Stimulated activated naive CD4-positive, alpha-beta T cell treated with Interleukin-2 at 50 U/mL for 16 hours (primary cell): ENCODE measurements at places on chromosomes 2 and 18.

DNA sequence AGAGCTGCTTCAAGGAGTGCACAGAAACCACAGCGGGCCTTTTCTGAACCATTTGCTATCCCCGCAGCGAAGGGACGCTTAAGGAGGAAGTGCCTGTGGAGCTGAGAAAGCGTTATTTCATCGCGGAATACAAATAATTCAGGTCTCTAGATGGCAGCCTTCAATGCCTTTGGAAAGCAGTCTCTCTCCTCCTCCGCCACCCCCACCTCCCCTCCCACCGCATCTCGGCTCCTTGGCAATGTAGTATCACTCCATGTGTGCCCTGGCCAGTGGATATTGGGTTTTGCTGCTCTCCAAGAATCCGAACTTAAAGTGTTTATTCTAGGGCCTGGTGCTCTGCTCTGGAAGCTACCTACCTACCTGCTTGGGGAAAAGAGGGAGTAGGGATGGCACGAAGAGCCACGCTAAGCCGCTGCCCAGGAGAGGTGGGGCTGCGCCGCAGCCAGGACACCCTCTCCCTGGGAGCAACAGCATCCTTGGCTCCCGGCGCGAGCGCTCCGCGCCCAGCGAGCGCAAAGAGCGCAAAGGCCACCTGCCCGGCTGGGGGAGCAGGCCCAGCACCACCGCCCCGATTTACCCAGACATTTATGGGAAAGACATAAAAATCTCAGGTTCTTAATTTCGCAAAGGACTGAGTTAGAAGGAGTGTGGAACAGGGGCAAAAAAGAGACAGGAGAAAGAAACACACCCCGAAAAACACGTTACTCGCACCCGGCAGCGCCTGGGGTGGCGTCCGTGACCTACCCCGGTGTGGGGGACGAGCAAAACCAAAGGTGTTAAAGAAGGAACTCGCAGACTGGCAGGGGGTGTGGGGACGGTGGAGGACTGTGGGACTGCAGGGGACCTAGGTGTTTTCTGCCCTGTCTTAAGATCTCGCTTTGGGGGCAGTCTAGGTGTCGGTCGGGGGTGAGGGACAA, 1.0 kb downstream of the SPHKAP start:
- no peak for DNase-seq

- DNase-seq, result no peak
Measured at GRCh38 chr18:2302628-2303516, 268.4 kb downstream of the METTL4 start.

DNA sequence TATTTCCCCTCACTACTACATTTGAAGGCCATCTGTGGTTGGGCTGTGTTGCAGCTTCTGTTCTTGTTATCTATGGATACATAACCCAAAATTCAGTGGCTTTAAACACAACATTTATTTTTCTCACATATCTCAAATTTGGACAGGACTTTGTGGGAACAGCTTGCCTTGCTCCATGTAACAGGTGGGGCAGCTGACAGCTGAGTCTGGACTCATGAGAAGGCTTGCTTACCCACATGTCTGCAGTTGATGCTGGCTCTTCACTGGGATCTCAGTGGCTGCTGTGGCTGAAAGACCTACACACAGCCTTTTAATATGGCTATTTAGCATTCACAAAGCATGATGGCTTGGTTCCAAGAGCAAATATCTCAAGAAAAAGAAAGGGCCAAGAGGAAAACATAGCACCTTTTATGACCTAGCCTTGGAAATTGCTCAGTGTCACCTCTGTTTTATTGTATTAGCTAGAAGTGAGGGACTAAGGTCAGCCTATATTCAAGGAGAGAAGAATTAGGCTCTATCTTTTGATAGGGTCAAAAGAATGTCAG, 296.8 kb upstream of the ZNF521 start:
- DNase-seq, result no peak

GRCh38 chr2:33412920-33413319, 63.5 kb upstream of the RASGRP3 start:
- DNase-seq, result no peak

- no peak for DNase-seq
Measured at GRCh38 chr2:19796035-19796695, 105.6 kb downstream of the TTC32 start.

DNA sequence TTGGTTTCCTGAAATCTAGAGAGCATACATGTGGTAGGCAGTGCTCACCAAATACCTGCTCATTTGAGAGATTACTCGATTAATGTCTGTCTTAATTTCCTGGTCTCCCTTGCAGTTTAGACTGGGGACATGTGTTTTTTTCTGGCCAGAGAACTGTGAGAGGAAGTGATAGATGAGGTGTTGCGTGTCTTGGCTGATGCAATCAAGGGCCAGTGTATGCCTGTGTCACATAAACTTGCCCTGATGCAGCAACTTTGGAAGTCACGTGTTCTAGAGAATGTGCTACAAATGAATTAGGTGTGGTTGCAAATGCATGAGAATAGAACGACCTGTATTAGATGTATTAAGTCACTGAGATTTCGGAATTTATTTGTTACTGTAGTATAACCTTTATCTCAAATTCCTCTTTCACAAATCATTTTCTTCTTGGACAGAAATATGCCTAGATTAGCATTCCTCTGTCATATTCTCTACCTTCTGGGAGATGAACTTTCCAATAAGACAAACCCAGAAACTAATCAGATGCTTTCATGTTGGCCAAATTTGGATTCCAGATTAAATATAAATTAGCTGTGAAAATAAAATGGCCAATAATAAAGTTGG, 9.9 kb upstream of the IL1A start:
- peak; percentile 34 for DNase-seq

GRCh38 chr18:37243741-37244140, 321.9 kb downstream of the CELF4 start:
- no peak for DNase-seq

- no peak for DNase-seq
Measured at GRCh38 chr18:49994410-49994809, 181.1 kb upstream of the ACAA2 start.

DNA sequence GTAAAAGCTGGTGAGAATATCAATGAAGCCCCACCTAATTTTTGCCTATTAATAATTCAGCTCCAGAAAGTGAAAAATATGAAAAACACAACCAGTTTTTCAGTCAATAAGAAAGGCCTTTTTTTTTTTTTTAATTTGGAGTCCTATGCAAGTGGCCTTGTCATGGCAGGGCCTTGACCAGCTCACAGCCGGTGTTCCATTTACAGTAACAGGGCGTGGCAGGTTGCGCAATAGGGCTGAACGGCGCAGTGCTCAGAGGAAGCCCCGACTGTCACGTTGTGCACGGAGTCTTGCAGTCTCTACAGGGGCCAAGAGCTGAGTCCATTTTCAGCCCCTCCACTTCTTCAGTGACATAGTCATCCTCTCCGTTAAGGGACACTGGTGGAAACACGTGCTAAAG, 184.1 kb upstream of the FN1 start:
- DNase-seq, result no peak

GRCh38 chr2:200125444-200126284, 170.3 kb downstream of the MAIP1 start:
- no peak for DNase-seq

DNA sequence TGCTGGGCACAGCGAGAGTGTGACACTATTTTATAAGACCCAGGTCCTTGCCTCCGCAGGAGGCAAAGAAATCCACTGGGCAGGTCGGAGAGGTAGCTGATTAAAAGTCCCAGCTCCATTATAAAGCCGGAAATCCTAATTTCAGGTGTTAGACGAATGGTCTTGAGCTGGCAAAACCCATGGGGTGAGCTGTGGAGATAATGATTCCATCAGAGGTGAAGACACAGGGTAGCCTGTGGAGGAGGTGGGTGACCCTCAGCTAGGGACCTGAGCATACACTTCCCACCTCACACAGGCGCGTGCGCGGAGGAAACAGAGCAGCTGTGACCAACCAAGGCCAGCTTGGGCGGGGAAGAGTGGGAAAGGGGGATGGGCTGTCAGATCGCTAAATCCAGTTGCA, 201.7 kb upstream of the CXCR4 start:
- no peak for DNase-seq

GRCh38 chr2:64853306-64853705, 135.9 kb upstream of the SLC1A4 start:
- DNase-seq, result no peak

DNA sequence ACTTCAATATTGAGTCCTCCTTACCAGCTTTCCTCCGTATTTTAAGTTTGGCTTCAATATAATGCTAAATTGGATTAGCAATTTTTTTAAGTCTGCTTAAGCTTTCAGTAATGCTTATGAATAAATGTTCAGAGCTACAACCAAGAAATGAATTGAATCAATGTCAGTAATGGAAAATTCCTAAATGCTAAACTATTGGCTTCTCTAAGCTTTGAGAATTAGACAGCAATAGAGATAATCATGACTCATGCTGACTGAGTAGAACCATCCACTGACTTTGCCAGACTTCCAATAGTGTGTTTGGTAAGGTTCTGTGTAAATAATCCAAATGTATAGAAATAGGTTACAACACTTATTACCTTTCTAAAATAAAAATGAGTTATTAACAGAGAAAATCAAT, 8.9 kb upstream of the PDE1A start:
- no peak for DNase-seq

GRCh38 chr2:239160226-239161143, 240.3 kb downstream of the HDAC4 start:
- no peak for DNase-seq

DNA sequence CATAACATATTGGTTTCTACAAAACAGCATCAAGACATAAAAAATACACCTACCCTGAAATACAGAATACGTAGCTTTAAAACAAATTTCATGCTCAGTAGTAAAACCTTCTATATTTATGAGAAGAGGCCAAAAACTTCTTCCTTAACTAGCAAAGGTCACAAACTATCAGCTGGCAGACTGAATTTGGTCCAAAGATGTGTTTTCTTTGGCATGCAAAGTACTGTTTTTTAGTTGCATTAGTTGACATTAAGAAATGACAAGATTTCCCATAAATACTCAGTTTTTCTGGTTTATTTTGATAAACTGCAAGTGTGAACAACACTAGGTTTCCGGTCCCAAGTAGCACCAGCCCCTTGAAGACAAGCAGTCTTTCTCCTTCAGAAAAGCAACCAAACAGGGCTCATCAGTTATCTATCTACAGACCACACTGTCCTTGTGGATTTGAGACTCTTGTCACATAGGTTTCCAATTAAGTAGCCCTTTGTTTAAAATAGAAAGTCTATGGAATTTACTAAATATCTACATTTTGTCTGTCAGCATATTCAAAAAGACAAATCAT, 35.6 kb downstream of the SLC25A12 start:
- no peak for DNase-seq

DNA sequence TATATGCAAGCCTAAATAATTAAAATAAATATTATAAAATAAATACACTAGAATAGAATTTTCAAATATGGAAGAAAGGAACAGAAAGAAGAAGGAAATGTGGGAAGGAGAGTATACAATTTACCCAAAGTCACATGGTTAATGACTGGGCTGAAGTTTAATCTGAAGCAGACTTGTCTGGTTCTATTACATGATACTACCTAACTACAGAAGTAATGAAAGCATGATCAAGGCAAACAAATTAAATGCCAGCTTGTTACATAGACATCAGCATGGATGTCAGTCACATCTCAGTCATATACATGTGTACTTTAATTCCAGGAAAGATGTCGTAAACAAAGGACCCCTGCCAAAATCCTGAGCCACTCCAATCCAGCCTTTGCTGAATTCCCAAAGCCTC, 1060.8 kb downstream of the CNTNAP5 start:
- no peak for DNase-seq

GRCh38 chr18:4106407-4107033, 348.6 kb downstream of the DLGAP1 start:
- peak; percentile 33 for DNase-seq

GRCh38 chr2:119338826-119339561, 27.6 kb downstream of the C2orf76 start:
- DNase-seq, result no peak

DNA sequence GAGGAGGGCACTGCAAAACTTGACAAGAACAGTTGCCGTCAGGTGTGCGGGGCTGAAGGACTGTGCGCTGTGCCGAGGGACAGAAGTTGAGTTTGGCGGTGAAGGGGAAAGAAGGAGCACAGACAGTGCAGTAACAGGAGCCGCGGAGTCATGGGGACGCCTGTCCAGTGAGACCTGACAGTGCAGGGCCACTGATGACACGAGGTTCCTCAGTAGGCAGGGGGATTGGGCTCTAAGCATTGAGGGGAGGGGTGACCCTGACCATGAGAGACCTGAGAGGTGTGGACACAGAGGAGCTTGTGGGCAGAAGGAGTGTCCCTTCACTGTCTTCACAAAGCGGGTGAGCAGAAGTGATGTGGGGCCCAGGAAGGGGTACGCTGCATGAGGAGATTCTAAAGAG, 104.8 kb downstream of the MTCL1 start:
- DNase-seq, result no peak

GRCh38 chr18:50527636-50528307, 32.1 kb upstream of the MAPK4 start:
- DNase-seq, result no peak

GRCh38 chr2:139825726-139826125, 1045.5 kb upstream of the NXPH2 start:
- no peak for DNase-seq

DNA sequence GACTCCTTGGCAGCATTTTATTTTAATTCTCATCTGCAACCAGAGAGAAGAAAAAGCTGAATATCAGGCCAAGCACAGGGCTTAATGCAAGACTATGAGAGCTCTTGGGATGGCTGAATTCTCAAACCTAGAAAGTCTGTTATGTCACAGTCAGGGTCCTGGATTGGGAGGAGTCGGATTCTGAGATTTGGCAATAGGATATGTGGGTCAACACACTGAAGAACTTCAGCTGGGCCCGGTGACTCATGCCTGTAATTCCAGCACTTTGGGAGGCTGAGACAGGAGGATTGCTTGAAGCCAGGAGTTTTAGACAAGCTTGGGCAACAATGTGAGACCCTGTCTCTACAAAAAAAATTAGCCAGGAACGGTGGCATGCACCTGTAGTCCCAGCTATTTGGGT, 102.4 kb downstream of the COL3A1 start:
- DNase-seq, result no peak

- DNase-seq, result no peak
Measured at GRCh38 chr2:184504252-184504651, 94.1 kb upstream of the ZNF804A start.

- no peak for DNase-seq
Measured at GRCh38 chr2:26016012-26016705, 17.7 kb upstream of the RAB10 start.
